ENCODE measurements at places on chromosomes 5 and 9.

DNA sequence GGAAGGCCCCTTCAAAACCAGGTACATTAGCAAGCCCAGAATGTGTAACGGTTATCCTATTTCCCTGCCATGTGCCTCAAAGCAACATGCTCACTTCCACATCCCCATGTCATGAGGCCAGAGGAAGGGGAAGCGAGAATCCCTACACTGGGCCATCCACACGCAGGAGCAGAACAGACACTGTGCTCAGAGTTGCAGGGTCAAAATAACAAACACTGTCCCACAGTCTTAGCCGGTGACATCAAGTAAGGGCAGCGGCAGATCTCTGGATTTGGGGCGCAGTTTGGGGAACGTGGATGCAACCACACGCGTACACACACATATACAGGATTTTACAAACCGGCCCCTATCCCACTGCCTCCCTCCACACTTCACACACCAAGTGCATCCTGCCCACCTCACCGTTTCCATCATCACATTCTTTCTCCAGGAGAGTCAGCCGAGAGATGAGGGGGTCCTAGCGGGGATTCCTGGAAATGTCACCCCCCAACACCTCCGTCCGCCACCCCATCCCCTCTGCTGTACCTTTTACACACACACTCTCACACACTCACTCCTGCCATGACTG, 776 bp downstream of the APBA1 start:
- DNase-seq, result no peak

DNA sequence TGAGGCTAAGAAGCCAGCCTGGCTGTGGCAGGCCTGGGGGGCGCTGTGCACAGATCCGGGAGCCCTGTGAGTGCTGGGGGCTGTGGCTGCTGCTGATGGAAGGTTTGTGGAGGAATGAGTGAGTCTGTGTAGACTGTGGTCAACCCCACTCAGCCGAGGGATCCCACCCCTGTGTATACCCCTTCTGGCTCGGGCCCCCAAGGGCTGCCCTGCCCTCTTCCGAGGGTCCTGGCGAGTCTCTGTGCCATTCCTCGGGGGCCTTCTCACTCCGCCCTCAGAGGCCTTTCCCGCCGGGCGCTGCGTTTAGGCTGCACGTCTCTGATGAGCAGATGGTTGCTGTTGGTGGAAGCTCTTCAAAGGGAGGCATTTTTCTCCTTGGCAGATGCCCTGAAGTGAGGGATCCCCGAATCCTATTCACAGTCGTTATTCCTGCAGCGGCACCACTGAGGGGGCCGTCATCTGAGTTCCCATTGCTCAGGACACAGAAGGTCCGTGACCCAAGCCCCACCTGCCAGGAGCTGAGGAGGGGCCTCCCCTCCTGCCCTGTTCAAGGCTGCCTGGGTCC, 94.1 kb downstream of the RXRA start:
- no peak for DNase-seq

- no peak for DNase-seq
Measured at GRCh38 chr9:23820451-23821374, 5.3 kb downstream of the ELAVL2 start.

DNA sequence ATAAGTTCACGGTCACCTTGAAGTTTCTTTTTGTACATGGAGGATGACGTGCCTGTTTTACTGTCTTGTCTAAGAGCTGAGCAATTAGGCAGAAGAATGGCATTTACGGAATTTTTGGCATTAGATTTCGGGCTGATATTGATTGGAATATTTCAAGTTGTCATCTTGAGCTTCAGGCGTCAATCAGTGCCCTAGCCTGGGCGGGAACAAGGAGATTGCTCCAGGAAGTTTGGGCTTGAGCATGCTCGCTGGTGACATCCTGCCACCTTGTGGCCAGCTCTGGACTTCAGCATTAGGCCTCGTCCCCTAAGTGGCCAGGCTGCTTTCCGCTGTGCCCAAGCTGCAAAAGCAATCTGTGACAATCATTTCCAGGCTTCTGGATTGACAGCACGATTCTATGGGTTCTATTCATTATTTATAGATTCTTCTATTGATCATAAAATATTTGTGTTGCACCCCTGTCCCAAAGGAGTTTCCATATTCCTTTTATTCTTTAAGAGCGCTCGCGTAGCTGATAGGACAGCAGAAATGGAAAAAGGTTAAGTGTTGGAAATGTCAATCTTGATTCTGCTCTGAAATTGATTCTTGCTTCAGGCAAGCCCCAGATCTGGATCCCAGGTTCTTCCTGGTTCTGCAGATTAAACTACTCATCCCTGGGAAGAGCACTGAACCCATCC, 79.3 kb downstream of the SLC28A3 start:
- peak; percentile 36 for DNase-seq

DNA sequence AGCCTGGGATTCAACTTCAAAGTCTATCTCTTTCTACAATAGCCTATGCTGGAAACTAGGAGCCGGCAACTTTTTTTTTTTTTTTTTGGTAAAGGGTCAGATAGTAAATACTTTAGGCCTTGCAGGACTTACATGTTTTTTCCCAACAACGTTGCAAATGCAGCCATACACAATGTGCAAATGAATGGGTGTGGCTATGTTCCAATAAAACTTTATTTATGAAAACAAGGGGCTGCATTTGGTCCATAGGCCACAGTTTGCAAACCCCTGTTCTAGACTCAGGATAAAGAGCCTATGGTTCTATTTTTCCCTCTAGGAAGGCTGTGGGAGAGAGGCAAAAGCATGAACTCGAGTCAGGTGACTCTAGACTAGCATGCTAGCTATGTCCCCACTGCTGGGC, 189.1 kb downstream of the GABBR2 start:
- DNase-seq, result no peak

GRCh38 chr5:34524123-34524522, 132.0 kb upstream of the RAI14 start:
- DNase-seq, result peak; percentile 69

GRCh38 chr9:20848490-20848889, 164.4 kb downstream of the FOCAD start:
- DNase-seq, result no peak

GRCh38 chr9:112872019-112872418, 18.7 kb downstream of the SLC46A2 start:
- DNase-seq, result no peak

DNA sequence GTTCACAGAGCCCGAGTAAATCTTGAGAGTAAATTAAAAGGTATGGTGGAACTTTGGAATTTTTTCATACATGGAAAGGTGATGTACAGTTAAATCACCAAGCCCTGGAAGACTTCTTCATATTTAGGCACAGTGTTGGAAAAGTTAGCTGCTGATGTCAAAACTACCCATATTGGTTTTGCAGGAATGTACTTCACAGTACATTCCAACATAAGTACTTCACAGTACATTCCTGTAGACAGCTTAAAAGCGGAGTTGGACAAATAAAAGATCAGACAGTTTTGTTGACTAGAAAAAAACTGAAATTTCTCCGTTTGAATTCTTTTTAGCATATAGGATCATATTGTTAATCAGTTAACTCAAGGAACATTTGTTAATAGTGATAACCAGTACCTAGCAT, 1.8 kb downstream of the RANBP17 start:
- peak; percentile 67 for DNase-seq

DNA sequence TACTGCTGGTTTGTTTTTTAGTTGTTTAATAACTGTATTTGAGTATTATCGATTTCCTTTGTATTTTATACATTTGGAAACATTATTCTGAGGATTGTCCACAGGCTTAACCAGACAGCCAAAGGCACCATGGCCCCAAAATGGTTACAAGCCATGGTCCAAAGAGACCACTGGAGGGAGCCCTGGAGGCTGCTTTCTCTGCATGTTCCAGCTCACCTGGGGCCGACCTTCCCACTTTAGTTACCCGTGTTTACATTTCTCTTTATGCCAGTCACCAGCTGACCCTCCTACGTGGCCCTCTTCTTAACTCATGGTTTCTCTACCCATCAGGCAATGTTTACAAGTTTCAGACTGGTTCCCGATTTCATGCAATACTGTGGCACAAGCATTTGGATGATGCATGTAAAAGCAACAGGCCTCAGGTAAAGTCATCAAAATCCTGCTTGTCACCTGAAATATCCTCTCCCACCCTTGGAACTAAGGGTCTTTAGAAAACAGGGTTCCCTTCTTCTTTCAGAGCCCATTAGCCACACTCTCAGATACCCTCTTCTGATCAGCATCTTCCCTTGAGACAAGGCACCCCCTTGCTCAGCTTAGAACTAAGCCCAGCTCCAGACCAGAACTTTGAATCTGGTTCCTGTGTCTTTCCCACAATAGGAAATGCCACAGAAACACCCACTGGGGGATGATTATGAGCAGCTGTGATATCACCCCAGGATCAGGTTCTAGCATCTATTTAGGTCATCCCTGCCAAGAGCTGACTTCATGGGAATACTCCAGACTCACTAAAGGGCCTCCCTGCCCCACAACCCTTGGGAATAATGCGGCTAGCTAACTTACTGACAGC, 49.9 kb upstream of the GARNL3 start:
- peak; percentile 58 for DNase-seq

DNA sequence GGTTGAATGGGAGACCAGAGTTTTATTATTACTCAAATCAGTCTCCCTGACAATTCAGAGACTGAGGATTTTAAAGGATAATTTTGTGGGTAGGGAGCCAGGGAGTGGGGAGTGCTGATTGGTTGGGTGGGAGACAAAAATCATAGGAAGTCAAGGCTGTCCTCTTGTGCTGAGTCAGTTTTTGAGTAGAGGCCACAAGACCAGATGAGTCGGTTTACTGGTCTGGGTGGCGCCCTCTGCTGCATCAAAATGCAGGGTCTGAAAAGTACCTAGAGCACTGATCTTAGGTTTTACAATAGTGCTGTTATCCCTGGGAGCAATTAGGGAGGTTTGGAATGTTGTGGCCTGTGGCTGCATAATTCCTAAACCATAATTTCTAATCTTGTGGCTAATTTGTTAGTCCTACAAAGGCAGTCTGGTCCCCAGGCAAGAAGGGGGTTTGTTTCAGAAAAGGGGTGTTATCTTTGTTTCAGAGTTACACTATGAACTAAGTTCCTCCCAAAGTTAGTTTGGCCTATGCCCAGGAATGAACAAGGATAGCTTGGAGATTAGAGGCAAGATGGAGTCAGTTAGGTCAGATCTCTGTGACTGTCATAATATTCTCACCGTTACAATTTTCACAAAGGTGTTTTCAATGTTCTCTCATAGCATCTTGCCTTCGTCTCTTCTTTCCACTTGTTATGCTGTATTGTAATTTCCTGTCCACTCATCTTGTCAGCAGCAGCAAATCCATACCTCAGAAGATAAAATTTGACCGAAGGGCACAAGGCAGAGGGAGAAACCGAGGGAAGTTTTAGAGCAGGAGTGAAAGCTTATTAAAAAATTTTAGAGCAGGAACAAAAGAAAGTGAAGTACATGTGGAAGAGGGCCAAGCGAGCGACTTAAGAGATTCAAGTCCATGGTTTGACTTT, 59.2 kb upstream of the CLINT1 start:
- DNase-seq, result peak; percentile 40

DNA sequence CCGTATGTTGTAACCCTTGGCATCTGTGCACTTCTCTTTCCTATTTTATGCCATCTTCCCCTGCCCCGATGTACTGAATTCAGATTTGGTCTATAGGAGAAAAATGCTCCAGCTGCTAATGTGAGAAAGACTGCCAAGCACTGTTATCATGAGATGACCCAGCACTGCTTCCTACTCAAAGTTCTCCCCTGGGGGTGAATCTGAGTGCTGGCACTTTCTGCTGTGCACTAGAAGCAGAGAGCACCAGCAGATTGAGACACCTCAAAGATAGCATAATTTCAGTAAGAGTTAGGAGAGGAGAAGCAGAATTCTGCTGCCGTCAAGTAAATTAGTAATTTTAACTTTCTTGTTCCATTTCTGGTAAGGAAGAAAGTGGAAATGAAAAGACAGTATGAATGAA, 92.8 kb upstream of the ACOT12 start:
- no peak for DNase-seq

- no peak for DNase-seq
Measured at GRCh38 chr9:137590123-137590468, 216 bp downstream of the ZMYND19 start.

DNA sequence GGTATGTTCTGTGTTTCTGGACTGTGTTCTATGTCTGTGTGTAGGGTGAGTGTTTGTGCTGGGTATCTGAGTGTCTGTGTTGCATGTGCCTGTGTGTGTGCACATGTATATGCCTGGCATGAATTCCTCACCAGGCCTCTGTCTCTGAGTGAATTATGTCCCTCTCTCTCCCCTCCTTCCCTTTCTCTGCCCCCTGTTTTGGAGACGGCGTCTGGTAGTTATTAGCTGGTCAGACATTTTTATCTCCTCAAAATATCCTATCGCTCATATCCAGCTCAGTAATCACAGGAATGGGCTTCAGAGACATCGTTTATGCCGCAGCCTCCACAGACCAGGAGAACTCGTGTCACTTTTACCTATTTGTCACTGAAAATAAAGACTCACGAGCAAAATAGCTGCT, 483.2 kb upstream of the BRINP1 start:
- DNase-seq, result no peak

- DNase-seq, result no peak
Measured at GRCh38 chr9:23005156-23005555, 558.5 kb downstream of the DMRTA1 start.

DNA sequence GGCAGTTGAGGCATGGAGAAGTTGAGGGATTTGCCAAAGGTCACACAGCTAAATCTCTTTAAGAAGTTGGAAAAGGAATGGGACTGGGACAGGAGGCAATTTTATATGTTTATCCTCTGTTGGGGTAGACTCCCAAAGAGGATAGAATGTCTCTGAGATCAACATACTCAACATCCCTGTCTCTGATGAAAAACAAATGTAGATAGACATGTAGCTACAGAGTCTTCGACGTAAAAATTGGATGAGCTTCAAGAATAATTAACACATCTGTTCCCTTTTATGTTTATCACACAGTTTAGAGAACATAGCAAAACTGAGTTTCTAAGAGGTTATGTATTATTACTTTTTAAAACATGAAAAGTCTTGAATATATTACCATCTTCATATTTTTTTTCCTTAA, 204.6 kb upstream of the CD180 start:
- no peak for DNase-seq

GRCh38 chr5:174120401-174121005, 75.0 kb downstream of the NSG2 start:
- no peak for DNase-seq

DNA sequence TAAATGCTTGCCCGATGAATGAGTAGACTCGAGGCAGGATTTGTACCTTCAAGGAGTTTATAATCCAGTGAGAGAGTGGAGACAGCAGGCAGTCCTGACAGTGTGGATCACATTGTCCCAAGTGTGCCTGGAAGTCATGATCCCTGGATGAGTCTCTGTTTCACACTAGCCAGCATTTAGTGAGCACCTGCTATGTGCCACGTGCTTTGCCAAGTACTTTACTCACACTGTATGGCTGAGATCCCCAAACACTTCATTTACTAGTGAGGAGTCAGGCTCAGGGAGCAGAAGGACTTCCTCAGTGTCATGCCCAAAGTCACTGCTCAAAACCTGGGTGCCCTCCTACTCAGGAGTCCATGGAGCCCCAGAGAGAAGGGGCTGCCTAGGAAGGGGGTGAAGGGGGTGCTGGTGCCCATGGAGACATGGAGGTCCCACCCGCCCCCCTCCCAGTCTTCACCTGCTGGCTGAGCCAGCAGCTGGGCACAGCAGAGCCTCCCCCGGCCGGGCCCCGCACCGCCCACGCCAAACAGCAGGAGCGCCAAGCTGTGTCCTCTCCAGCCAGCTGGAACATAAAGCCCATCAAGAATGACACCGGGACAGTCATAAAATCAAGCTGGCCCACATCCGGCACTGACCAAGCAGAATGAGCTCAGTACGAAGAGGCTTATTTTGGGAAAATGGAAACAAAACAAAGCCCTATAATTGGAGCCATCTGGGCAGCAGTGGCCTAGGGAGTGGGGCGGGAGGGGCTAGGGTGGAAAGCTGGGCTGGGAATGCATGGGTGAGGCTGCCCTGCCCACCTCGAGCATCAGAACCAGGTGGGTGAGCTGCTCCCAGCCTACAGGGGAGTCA, 10.6 kb downstream of the LAMC3 start:
- no peak for DNase-seq

GRCh38 chr9:135522931-135523330, 1.7 kb downstream of the LCN1 start:
- DNase-seq, result no peak
